ENCODE measurements at places on chromosomes 3 and 15. TPM values are rescaled to one million over a fixed set of nuclear protein-coding genes. Genes with fewer than 3 reads are reported as not detected.
A peak's percentile ranks its signal among the peaks of the same experiment; 100 is the strongest.

The PLA2G4F gene
- total RNA-seq = not detected

GRCh38 chr15:75721923-75722870, 9.5 kb upstream of the CSPG4 start:
- DNase-seq = peak; percentile 46

GRCh38 chr3:11370191-11370590, 98.0 kb downstream of the ATG7 start:
- DNase-seq = peak; percentile 93

GRCh38 chr15:52714968-52715367, 35.8 kb upstream of the ATOSA start:
- DNase-seq = no peak

GRCh38 chr3:52534281-52535183, 875 bp upstream of the NT5DC2 start:
- DNase-seq = peak; percentile 51

DNA sequence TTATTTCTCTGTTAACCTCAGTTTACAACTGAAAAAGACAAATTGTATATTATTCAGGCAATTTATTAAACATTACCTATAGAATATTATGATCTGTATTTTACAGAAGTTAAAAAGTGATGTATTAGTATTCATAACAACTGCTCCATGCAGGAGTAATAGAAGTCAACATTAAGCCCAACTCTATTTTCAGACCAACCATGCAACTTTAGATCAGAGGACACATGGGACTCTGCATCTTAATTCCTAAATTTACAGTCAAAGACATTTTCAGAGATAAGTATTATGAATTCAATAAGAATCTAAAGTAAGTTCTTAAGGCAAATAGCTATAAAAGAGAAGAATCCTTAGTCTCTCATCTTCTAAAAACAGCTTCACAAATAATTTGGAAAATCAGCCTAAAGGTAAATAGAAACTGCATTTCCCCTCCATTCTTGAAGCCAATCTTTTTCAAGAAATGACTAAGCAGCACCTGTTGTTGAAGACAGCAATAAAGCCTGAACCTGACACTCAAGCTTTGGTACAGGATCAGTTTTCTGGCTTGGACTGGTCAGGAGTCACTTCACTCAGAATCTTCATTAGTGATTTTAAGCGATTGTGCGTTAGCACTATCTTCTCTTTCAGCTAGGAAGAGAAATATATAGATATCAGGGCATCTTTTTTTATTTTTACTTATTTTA, 23.0 kb downstream of the OIP5 start:
- peak; percentile 19 for DNase-seq

- peak; percentile 57 for DNase-seq
These were observed 456.3 kb downstream of the GABRG3 start for GRCh38 chr15:27427276-27427675.

GRCh38 chr15:67125589-67126502, 60.4 kb downstream of the SMAD3 start:
- peak; percentile 98 for DNase-seq

DNA sequence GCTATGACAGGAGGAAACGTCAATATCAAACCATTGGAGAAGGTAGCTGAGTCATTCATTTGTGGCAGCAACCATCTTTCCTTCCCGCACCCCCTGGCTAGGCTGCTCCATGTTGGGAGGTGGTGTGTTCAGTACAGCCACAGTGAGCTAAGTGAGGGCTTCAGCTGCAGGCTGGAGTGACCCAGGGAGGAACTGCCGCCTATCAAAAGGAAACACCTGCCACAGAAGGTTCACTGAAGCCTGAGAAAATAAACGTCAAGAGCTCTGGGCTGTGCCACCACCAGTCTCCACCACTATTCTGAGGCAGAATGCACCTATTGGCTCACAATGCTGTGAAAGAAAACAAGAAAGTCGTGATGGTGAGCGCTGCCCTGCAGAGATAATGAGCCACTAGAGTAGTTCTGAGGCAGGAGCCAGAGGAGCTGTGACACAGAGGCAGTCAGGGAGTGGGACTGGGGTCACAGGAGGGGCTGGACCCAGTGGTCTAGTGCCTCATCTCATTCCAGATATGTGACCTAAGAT, 34.8 kb upstream of the CD47 start:
- DNase-seq = peak; percentile 25

GRCh38 chr3:126530171-126531050, 6.5 kb downstream of the CHST13 start:
- peak; percentile 63 for DNase-seq

DNA sequence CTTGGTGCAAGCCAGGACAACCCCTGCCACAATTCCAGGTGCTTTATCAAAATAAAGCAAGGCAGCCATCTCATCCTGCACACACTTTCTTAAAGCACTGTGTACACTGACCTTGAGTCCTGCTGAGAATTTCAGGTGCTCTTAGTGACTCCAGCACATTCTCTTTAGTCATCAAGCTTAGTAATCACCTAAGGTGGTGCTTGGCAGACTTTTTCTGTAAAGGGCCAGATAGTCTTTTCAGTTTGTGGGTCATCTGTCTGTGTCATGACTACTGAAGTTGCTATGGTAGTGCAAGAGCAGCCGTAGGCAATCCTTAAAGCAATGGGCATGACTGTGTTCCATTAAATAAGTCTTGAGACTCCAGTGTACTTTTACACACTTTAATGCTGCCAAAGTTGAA, 36.4 kb downstream of the RIOX2 start:
- DNase-seq = no peak

The GHSR gene
- not detected for total RNA-seq

GRCh38 chr15:61449186-61449702, 220.1 kb upstream of the RORA start:
- no peak for DNase-seq

GRCh38 chr3:50633230-50633790, 16.4 kb downstream of the MAPKAPK3 start:
- DNase-seq = no peak

DNA sequence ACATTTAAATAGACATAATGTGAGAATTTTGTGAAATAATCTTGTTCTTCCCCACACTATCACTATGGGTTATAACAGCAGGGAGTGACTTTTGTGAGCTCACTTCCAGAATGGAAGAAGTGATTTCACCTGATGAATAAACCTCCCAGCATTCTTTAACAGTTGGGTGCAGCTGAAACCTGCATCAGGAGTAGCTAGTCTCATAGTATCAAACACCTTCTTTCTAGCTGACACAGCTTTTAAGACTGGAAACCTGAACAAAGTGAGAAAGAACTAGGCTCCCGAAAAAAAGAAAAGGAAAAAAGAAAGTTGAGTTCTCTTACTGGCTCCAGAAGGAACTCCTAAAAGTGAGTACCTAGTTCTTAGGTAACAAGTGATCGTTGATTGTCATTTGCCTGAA, 61.1 kb upstream of the UNC13C start:
- no peak for DNase-seq

GRCh38 chr15:68385240-68385561, 46.8 kb downstream of the ITGA11 start:
- no peak for DNase-seq

The CGNL1 gene
- 9.5 TPM for total RNA-seq

The EFCAB12 gene
- total RNA-seq = 0.04 TPM

DNA sequence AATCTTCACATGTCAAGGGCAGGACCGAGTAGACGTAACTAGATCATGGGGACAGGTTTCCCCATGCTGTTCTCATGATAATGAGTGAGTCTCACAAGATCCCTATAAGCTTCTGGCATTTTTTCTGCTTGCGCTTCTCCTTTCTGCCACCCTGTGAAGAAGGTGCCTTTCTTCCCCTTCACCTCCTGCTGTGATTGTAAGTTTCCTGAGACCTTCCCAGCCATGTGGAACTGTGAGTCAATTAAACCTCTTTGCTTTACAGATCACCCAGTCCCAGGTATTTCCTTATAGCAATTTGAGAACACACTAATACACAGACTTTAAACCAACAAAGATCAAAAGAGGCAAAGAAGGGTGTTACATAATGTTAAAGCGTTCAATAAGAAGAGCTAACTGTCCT, 156.6 kb upstream of the UBE2E2 start:
- DNase-seq = no peak

The RBP2 gene
- total RNA-seq = not detected

DNA sequence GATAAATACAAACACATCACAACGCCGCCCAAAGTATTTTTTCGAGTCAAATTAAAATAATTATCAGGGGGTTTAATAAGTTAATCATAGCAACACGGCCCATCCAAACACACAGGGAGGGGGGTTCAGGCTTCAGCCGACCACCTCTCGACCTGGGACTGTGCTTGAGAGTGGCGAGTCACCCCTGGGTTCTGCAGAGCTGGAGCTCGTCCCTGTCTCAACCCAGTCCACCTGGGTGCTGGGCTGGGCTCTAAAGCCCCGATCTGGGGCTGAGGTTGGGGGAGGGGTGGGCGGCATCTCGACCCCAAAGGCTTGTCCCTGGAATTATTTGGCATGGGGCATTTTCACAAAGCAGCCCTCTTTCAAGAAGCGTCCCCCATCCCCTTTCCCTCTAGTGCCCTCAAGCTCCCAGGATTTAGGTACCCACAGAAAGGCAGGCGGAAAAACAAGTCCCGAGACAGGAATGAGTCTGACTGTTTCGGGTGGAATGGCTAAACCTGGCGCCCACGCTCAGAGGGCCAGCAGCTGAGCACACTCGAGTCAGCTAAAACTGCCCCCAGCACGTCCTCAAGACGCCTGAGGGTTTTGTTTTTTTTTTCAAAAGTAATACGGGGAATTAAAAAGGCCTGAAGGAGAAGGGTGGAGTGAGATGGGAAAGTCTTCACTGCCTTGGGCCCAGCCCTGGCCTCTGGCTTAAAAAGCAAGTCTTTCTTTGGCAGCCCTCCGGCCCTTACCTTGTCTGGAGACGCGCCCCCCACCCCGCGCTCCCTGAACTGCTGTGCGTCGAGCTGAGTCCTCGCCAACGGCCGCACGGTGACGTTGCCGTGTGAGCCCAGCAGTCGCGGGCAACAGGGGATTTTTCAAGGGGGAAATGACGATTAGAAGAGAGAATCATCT, 32.5 kb downstream of the NR2F2 start:
- DNase-seq = peak; percentile 6

- peak; percentile 87 for DNase-seq
These were observed 76.7 kb downstream of the CBLB start for GRCh38 chr3:105791919-105792786.

DNA sequence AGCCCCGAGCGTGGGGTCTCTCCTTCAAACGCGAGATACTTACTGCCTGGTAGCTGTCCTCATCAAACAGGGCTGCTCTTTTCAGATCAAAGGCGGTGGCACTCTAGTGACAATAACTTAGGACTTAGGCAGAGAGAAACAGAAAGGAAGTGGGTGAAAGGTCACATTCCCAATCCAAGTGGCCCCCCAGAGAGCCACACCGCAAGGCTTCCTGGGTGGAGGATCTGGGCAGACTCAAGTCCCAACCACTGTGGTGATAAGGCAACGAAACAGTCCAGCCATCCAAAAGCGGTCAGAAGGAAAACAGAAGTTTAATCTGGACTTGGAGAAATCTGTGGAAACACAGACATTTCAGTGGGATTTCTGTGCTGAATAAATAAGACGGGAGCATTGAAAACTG, 227.2 kb downstream of the ADAMTS17 start:
- DNase-seq = peak; percentile 58

GRCh38 chr15:63454503-63455211, 49.7 kb upstream of the USP3 start:
- no peak for DNase-seq

DNA sequence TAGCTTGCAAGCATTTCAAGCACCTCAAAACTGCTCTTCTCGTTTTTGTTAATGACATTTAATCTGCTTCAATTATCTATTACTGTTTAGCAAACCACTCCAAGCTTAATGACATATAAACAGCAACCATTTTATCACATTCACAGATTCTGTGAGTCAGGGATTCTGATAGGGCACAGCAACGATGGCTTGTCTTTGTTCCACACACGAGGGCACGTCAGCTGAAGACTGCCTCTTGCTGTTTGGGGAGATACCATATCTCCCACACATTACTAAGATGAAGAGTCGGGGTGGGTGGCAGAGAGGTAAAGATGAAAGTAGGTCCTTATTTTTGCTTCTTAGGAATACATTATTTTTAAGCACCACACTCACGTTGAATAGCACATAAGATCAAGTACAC, 19.3 kb downstream of the CPOX start:
- no peak for DNase-seq

GRCh38 chr3:57864853-57865252, 108.7 kb downstream of the SLMAP start:
- DNase-seq = peak; percentile 25

DNA sequence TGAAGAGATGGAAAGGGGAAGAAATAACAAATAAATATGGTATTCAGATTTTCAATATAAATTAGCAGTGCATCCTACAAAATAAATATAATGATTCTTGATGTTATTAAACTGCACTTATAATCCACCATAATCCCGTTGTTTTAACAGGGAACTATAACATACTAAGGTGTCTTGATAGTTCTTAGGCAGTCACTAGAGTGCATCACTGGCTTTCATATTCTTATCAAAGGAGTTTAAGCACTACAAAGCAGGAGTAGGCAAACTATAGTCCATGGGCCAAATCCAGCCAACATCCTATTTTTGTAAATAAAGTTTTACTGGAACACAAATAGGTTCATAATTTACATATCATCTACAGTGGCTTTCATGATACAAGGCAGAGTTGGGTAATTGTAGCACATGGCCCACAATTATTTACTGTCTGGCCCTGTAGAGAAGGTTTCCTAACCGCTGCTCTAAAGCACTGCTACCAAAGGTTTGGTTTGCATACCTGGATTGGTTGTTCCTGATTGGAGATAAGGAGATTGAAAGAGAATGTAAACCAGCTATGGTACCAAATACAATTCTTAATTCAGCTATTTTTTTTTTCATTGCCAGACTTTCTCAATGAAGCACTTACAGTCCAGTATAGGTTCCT, 104.3 kb downstream of the ZNF280D start:
- DNase-seq = no peak

GRCh38 chr15:40340038-40340739, 550 bp downstream of the CCDC9B start:
- DNase-seq = peak; percentile 81

The EXD1 gene
- total RNA-seq = not detected

- no peak for DNase-seq
These were observed 254.4 kb upstream of the GPR149 start for GRCh38 chr3:154684440-154684839.

Data from muscle of leg (tissue), 16 donors.